ENCODE measurements at places on chromosomes 13 and 19.

- DNase-seq, result no peak
Observed at GRCh38 chr13:30362869-30363268, 55.5 kb upstream of the KATNAL1 start.

DNA sequence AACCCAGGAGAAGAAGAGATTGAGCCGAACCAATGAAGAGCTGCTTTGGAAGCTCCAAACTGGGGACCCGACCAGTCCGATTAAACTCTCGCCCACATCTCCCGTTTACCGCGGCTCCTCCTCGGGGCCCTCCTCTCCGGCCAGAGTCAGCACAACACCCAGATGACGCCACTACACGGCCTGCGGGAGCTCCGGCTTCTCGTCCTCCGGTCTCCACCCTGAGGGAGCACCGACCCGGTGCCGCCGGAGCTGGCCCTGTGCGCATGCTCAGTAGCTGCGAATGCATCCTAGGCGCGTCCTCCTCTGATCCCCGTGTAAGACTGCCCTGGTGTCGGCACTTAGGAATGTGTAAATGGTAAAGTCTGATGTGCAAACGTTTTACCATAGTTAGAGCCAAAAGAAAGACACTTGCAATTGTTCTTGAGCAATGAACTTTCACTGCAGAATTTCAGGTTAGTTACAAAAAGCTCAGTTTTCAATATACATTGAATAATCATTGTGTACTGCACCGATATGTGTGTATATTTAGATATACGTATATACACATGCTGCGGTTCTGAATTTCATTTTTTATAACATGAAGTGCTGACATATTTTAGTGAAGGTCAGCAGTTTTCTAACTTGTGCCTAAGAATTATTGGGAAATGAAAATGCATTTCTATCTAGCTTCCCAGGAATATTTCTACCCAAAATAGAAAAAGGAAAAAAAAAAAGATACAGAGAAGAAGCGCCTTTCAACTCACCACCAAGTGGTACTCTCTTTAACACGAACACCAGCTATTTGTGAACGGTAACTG is 92.2 kb downstream of the SLC7A1 start:
- no peak for DNase-seq

GRCh38 chr13:21232599-21232998 is 56.1 kb downstream of the MRPL57 start:
- no peak for DNase-seq

GRCh38 chr13:80504453-80504852 is 163.5 kb upstream of the SPRY2 start:
- DNase-seq, result no peak

GRCh38 chr19:10289836-10290356 is at the start of gene ICAM5:
TSS of gene ICAM5 (plus strand) at chr19:10289952. CDS start at chr19:10290044, 92 bp downstream.
- no peak for DNase-seq

GRCh38 chr19:11658970-11659369 is 61.7 kb downstream of the ZNF627 start:
- no peak for DNase-seq

DNA sequence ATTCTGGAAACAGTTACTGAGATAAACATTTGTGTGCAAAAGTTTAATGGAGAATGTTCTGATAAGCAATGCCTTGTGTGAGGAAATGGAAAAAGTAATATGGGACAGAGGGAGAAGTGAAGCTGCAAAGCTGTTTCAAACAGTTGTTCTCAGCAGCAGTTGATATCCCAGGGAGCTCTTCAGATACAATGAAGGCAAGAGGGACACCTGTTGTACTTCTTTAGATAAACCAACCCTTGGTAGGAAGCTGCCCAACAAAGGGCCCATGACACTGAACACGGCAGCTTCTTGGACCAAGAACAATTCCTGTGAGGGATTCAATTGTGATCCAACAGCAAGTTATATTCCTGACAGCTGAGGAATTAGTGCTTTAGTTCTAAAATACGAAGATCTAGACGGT is 894.3 kb upstream of the PCDH20 start:
- DNase-seq, result no peak

DNA sequence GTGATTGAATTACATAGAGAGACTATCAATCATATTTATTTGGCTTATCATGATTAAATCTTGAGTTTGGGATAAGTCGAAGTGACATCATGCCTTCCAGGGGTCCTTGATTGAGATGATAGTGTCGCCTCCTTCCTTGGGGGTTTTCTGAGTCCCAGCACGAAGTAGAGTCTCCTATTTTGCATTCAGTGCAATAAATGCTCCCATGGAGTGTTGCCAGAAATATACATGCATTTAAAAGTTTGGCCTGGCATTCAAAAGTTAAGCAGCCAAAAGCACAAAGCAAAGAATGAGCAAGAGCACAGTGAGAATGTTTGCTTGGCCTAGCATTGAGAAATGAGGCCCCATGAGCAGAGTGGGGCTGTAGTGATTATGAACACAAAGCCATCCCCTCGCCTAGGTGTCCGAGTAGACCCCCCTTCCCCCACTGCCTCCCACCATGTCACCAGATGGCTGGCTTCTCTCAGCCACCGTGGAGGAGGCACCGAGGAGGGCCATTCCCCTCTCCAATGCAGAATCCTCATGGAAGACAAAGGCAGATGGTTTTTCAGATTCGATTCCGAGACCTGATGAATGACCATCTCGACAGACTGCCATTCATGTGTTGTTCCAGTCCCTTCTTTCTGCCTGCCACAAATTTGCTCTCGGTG is 58.8 kb upstream of the UBL3 start:
- no peak for DNase-seq

DNA sequence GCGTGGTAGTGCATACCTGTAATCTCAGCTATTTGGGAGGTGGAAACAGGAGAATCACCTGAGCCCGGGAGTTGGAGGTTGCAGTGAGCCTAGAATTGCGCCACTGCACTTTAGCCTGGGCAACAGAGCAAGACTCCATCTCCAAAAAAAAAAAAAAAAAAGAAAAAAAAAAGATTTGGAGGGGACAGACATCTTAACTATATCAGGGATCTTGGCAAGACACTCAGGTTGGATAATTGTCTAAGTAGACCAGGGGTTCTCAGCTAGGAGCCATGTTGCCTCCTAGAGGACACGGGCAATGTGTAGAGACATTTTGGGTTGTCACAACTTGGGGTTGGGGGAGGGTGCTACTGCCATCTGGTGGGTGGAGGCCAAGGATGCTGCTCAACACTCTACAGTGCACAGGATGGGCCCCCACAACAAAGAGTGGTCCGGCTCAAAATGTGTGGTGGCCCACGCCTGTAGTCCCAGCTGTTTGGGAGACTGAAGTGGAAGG is 1.9 kb upstream of the ZNF580 start:
- peak; percentile 28 for DNase-seq

DNA sequence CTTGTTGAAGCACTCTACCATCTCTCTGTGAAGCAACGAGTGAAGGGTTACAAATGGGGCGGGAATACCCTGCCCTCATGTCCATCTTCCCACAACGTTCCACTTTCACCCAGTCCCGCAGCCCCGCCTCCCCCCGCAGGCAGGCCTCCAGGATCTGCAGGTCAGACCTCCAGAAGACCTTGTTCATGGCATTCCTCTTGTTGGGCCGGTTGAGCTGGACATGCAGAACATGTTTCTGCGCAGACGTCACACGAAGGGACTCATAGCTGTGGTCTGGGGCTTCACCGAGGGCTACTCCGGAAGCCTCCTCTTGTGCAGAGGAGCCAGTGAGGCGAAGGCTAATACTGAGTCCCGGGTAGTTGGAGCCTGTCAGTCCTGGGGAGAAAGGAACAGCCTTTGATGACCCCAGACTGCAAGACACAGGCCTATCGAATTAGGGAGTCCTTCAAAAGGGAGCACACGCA is 420 bp downstream of the ECH1 start:
- DNase-seq, result no peak

GRCh38 chr13:74646091-74646490 is 511.9 kb upstream of the KLF12 start:
- DNase-seq, result no peak

- no peak for DNase-seq
Observed at GRCh38 chr13:77810430-77810829, 108.2 kb downstream of the EDNRB start.

GRCh38 chr13:100234006-100234405 is 145.1 kb downstream of the PCCA start:
- DNase-seq, result no peak

DNA sequence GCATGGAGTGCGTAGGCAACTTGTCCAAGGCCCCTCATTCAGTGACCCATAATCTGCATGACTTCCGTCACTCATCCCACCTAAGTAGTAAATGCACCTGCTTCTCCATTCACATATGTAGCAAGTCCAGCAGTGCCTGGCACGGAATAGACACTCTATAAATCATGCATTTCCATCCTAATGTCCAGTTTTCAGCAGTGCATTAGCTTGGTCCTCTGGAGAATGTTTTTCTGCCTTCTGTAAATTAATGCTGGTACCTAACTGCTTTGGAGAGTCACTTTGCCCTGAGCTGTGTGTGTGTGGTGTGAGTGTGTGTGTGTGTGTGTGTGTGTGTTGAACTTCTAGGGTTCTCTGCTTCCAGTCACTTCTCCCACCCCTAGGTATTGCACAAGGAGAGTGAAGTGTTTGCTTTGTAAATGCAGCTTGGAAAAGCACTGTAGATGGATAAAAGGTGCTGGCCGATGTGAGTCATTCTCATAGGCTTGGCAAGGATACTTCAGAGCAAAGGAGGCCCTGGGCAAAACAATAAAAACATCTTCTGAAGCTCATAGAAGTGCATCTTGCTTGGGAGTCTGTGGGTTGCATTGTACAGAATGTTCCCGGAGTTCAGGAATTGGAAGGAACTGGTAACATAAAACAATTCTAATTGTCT is 181.8 kb downstream of the KATNAL1 start:
- no peak for DNase-seq

DNA sequence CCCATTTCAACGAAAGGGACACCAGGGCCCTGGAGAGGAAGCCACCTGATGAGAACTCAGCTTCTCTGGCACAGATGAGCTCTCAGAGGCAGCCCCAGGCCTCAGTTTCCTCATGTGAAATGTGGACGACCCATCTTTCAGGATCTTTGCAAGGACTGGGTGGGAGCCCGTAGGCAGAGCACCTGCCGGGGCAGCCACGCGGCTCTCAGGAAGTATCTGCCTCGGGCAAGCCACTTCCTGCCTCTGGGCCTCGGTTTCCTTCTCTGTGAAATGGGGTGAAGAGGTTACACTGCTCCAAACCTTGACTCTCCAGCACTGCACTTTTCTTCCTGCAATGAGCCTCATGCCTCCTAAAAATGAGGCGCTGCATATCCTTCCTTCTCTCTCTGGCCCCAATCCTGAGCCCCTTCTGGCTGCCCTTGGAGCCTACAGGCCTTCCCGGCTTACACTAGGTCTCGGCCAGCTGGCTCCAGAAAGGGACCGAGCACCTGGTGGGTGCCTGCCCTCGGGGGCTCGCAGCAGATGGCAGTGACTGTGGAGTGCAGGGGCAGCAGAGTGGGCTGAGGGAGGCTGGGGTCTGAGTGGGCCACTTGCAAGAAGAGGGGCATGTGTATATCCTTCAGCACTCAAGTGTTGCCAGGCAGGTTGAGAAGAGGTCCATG is 3.5 kb downstream of the SSBP4 start:
- no peak for DNase-seq

DNA sequence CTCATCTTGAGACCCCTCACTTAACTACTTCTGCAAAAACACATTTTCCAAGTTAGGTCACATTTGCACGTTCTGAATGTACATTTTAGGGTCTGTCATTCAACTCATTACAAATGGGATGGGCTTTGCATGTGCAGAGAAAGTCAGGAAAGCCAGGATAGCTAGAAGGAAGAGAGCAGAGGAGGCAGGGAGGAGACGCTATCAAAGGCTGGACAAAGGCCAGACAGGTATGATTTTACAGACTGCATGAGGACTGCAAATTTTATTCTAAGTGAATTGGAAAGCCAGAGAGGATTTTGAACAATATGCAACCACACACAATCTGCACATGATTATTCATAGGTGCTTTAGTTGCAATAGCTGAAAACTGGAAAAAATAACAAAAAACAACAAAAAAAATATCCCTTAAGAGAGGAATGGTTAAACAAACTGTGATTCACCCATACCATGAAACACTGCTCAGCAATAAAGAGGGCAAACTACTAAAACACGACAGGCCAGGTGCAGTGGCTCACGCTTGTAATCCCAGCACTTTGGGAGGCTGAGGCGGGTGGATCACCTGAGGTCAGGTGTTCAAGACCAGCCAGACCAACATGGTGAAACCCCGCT is 21.1 kb downstream of the SYDE1 start:
- no peak for DNase-seq

DNA sequence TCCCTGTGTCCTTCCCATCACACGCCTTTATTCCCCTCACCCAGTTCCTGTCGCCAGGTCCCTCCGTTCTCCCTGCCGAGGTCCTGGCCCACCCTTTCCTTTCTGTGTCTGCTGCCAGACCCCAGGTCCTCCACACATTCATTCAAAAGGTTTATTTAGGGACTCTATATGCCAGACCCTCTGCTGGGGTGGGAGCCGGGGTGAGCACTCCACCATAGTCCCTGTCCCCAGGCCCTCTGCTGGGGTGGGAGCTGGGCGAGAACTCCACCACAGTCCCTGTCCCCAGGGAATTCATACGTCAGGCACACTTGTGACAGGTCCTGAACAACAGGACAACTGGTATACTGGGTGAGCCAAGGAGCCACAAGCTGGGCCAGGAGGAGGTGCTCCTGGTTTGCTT is 34.4 kb upstream of the TUBGCP3 start:
- no peak for DNase-seq

- DNase-seq, result no peak
Observed at GRCh38 chr13:29196409-29197074, 376.4 kb downstream of the MTUS2 start.

- DNase-seq, result peak; percentile 78
Observed at GRCh38 chr19:39411832-39412099, 703 bp upstream of the PLEKHG2 start.

DNA sequence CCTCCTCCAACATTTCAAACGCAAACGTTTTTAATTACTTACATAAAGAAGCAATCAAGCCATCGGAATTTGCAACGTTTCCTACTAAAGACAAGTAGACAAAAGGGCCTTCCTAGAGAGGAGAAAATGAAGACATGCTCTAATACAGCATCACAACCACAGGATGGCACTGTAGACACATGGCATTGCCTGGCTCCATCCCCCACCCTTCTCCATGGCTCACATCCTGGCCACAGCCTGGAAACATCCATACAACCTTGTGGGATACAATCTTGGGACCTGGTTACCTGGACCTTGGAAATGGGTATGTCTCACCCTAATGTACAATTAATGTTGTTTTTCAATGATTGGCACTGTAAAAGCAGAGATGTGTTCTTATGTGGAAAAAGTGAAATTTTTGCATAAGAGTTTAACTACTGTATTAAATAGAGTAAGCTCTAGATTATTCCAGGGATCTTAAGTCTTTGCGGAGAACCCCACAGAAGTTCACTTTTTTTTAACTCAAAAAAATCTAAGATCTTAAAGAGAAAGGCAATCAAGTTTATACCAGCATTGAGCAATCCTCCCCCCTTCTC is 21.5 kb downstream of the EBPL start:
- no peak for DNase-seq

DNA sequence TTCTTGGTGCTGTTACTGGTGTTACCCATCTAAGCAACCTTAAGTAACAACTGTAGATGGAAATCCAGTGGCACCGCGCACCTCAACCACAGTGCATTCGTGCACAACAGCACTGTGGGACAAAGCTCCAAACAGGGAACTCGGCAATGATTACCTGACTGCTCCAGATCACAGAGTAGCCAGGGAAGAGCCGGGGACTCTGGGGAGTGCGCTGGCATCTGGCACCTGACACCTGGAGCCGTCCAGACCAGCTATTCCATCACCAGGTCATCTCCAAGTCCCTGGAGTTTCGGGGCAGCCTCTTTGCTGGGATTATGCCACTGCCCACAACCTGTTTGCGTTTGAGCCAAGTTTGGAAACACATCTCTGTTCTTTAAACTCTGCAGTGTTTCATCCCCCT is 62.0 kb downstream of the COL4A1 start:
- no peak for DNase-seq

- DNase-seq, result no peak
Observed at GRCh38 chr13:48892688-48893075, 83.0 kb upstream of the FNDC3A start.

All from activated CD4-positive, CD25-positive, alpha-beta regulatory T cell (primary cell).